ENCODE measurements at places on chromosomes 2 and 18.

DNA sequence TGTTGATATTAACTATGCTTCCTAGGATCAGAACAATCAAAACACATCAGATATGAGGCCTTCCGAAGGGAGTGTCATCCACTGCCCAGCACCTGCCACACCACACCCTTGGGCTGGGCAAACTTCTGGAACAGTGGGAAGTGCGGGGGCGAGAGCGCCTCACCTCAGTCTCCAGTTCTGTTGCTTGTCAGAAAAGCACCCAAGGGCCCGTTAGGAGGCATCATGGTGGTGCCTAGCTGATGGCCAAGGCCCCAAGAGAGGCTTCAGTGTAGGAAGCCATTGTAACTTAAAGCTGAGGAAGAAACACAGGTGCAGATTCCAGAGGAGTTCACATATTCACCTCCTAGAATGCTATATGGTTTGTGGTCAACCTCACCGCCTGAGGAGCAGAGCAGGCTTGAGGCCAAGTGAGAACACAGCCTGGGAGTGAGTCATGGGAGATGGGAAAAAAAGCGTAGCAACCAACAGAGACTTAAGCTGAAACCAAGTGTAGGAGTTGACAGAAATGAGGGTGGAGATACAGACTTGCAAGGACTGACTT is 85.1 kb upstream of the ATL2 start:
- DNase-seq, result peak; percentile 96

GRCh38 chr2:120385355-120386127 is 39.6 kb downstream of the INHBB start:
- no peak for DNase-seq

GRCh38 chr2:215607766-215608165 is 171.9 kb upstream of the FN1 start:
- DNase-seq, result peak; percentile 20

- peak; percentile 9 for DNase-seq
Measured at GRCh38 chr18:28357766-28358401, 181.0 kb upstream of the CDH2 start.

DNA sequence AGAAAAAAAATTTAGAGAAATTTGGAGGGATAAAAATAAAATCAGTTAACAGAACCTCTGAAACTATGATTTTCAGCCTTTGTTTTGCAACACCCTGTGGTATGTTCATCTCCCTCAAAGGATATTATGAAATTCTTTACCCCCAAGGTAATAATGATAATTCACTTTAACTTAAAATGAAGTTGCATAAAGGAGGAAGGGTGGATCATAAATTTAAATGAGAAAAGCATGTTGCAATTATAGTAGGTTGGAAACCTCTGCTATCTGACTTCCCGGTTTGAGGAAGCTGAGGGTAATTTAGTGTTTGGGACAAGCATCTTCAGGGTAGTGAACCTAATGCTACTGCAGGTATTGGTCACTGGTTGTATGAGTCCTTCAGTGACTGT is 102.9 kb downstream of the BABAM2 start:
- DNase-seq, result no peak

- no peak for DNase-seq
Measured at GRCh38 chr18:64919971-64920570, 771.2 kb upstream of the LINC00305 start.

DNA sequence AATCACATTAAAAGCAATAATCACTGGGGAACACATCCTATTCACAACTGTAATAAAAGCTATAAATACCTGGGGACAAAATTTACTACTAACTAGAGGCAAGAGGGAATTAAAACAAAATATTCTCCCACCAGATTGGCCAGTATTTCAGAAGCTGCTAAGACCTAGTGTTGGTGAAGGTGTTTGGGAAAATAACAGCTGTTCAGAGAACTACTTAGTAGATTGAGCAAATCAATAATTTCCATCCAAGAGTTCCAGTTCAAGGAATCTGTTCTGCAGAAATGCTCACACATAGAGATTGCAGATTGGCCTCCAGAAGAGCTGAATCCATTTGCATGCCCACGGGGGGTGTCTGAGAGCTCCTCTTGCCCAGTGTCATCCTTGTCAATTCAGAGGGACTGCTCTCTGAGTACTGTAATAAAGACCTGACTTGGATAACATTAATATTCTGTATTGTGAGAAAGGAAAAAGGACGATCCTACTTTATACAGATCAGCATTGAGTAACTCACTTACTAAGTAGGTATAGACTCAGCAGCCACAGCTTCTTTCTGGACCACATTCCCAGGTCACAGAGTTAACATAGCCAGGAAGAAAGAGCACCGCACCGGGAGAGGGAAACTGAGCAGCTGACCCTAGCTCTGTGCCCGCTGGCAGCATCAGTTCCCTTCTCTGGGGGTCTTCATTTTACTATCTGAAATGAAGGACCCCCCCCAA is 5.6 kb downstream of the TUBB6 start:
- DNase-seq, result no peak

GRCh38 chr2:207135340-207135739 is 30.4 kb downstream of the KLF7 start:
- no peak for DNase-seq

- peak; percentile 84 for DNase-seq
Measured at GRCh38 chr2:18903750-18904149, 314.4 kb upstream of the NT5C1B start.

GRCh38 chr2:47008381-47009252 is 93.0 kb upstream of the MCFD2 start:
- peak; percentile 84 for DNase-seq

GRCh38 chr2:7083580-7084509 is 166.6 kb downstream of the RNF144A start:
- DNase-seq, result no peak

GRCh38 chr2:82234283-82234874 is 1929.8 kb upstream of the LRRTM1 start:
- DNase-seq, result peak; percentile 21

DNA sequence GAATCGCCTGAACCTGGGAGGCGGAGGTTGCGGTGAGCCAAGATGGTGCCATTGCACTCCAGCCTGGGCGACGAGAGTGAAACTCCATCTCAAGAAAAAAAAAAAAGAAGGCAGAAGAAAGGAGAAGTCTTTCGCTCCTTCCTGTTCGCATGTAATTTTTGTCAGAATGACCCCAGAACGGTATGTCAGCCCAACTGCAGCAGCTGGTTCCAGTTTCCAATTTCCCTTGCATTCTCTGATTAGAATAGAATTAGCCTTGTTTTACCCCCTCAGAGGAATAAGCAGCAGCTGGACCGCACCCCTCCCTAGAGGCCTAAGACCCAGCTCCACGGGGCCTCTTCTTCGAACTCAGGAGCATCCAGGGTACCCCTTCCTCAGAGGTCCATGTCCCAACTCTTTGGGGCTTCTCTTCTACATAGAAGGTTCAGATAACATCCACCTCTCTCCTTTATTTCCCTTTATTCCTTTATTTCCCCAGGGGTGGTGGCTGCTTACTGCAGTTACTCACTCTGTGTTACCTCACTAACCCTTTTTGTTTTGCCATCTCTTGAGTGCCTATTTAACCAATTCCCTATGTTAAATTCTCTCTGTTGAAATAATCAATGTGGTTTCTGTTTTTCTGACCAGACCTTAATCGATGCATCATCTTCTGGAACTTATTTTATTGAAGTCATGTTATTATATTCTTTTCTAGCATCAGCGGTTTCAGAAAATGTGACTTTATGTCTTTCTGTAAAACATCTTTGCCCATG is 7.2 kb upstream of the PUM2 start:
- DNase-seq, result no peak

DNA sequence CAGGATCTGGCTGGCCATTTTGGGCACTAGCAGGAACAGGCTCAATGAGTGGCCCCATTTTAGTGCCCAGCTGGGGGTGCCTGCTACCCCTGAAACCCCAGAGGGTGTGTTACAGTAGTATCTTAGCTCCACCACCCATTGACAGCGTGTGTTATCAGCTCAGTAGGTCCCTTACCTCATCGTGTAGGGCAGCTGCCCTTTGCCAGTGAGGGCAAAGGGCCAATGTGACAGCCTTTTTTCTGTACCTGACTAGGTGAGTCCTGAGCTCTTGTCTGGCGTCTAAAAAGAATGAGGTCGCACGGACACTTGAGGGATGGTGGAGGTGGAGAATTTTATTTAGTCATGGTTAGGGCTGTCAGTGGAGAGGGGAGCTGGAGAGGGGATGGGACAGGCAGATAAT is 462.2 kb downstream of the PIK3C3 start:
- DNase-seq, result no peak

- no peak for DNase-seq
Measured at GRCh38 chr2:83160571-83160970, 1298.5 kb downstream of the SUCLG1 start.

- no peak for DNase-seq
Measured at GRCh38 chr2:180520921-180521581, 459.4 kb upstream of the UBE2E3 start.

DNA sequence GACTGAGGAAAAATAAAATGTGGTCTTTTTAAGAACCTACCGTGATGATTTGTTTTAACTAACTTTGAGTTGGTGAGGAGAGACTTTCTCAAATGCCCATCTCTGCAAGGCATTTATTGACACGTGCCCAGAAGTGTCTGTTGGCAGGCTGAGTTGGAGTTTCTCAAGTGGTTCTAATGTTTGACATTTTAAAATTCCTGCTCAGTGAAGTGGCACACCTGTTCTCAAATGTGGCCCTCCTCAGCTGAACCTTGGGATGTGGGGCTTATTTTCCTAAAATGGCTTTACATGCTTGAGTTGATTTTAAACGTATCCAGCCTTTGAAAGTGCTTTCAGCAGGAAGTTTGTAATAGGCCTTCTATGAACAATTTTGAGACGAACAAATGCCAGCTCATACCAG is 876 bp upstream of the CAVIN2 start:
- DNase-seq, result no peak

DNA sequence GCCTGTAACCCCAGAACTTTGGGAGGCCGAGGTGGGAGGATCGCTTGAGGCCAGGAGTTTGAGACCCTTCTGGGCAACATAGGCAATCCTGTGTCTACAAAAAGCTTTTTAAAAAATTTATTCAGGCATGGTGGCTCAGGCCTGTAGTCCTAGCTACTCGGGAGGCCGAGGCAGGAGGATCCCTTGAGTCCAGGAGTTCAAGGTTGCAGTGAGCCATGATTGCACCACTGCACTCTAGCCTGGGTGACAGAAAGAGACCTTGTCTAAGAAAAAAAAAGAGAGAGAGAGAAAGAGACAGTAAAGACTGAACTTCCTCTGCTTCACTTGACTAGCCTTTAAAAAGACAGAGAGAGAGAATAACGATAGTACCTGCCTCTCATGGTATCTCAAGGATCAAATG is 62.4 kb downstream of the INPP5D start:
- DNase-seq, result no peak

GRCh38 chr18:39425172-39425850 is 1859.7 kb upstream of the CELF4 start:
- no peak for DNase-seq

GRCh38 chr2:157761520-157761919 is 114.6 kb downstream of the ACVR1 start:
- peak; percentile 10 for DNase-seq

- DNase-seq, result no peak
Measured at GRCh38 chr2:6748406-6749067, 117.2 kb downstream of the CMPK2 start.

DNA sequence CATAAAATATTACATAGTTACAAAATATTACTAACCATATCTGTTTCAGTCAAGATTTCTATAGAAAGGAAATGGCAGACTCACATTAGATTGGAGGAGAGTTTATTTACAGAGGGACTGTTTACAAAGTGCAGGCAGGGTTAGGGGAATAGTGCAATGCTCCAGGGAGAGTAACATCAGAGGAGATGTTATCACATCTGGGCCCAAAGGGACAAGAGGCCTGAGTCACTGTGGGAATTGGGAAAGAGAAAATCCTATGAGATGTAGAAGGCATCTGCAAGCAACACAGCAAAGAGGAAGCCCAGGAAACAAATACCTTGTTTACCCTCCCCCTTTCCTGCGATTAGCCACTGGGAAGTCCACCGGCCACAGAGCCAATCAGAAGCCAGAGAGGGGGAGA is 227.3 kb upstream of the TANK start:
- no peak for DNase-seq

DNA sequence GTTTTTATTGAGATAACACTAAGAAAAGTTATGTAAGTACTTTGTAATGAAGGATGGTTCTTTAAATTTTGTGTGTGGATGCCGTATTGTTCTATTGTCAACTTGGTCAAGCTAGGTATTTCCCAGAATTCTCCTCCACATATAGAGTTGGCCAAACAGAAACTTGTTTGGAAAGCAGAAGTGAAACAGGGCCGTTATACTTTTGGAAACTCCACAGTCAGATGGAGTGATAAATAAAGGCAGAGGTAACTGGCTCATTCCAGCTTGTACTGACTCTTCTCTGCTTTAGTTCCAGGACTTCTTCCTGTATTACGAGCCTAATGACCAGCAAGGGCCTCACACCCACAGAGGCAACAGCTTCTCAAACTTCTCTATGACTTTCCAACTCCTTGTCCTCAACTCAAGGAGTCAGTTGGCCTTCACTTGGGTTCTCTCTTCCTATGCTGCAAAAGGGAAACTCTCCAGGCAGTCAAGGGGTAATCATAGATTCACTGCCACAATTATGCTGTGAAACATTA is 16.4 kb upstream of the STARD7 start:
- DNase-seq, result no peak

- DNase-seq, result no peak
Measured at GRCh38 chr2:108346827-108347226, 30.9 kb upstream of the SULT1C4 start.

GRCh38 chr2:105405291-105405690 is 6.4 kb upstream of the FHL2 start:
- no peak for DNase-seq

GRCh38 chr2:8539743-8540551 is 141.9 kb upstream of the ID2 start:
- DNase-seq, result peak; percentile 44

DNA sequence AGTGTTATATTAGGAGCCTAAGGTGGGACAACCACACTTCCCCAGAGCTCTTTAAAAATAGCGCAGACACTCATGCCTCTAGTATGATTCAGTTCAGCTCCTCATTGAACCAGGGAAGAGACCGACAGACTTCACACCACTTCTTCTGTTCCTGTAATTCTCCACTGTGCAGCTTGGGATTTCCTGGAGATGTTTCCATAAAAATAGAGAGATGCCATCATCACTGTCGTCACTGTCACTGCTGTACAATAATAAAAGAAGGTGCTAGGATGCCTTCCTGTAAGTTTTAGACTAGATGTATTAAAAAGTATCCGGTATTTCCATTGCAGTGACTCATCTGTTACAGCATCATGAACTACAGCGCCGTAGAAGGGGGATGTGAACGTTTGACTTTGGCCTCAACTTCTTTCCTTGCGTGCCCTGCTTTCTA is 110.9 kb downstream of the FAM210A start:
- peak; percentile 84 for DNase-seq

GRCh38 chr2:28510184-28510583 is 14.3 kb downstream of the PLB1 start:
- DNase-seq, result no peak

Data from myocyte (in vitro differentiated cells).